ENCODE measurements at places on chromosomes 4 and X.

DNA sequence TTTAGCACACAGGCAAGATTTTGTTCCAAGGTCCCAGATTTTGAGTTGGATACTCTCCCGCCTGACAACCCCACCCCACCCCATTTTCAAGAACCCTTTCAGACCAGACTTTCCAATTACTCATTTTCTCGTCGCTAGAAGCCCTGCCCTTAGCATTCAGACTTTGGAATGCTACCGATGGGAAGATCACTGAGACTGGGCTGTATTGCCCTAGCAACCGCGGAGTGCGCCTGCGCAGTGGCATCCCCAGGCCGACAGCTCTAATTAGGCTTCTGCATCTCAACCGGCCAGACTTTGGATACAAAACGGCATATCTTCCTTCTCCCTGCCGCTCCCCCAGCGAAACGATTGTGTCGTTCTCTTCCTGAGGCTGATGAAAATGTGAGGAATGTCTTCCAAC is 3.4 kb downstream of the MAGEE2 start:
- no peak for DNase-seq

- DNase-seq: peak; percentile 77
Observed at GRCh38 chr4:158020734-158021346, 152.0 kb downstream of the GASK1B start.

GRCh38 chrX:69320116-69320515 is 154.9 kb upstream of the PJA1 start:
- no peak for DNase-seq

DNA sequence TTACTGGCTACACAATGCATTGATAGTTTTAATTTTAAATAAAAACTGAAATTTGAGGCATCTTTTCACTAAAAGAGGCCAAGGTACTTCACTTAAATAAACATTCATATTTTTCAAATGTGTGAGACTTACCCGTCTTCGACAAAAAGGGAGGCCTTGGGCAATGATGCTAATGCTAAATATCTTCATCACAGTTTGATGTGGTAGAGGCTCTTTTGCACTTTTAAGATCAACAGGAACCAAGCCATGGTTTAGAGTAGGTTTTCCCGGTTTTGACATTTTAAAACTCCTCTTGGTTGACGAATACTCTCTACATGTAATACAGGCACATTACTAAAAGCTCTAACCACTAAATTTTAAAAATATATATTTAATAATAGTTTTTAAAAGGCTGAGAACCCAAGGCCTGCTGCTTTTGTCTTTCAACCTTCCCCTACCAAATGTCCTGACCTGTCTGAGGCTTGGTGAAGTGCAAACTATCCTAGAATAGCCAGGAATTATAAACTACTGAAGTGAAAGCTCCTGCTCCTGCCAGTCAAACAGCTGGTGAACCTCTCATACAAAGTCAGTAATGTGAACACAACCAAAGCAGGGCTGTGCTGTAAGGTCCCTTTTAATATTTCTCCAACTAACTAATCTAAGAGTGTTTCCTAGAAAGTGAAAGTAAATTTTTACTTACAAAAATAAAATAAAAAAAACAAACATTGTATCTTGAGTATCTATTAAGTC is 153.7 kb downstream of the FBXW7 start:
- DNase-seq: no peak

GRCh38 chrX:103797691-103798090 is 21.1 kb downstream of the PLP1 start:
- DNase-seq: no peak

- no peak for DNase-seq
Observed at GRCh38 chrX:154696676-154697045, 43.3 kb upstream of the CTAG2 start.

- no peak for DNase-seq
Observed at GRCh38 chr4:7742807-7743280, 196.8 kb downstream of the AFAP1 start.

GRCh38 chrX:135010921-135011320 is 11.4 kb downstream of the RTL8B start:
- no peak for DNase-seq

DNA sequence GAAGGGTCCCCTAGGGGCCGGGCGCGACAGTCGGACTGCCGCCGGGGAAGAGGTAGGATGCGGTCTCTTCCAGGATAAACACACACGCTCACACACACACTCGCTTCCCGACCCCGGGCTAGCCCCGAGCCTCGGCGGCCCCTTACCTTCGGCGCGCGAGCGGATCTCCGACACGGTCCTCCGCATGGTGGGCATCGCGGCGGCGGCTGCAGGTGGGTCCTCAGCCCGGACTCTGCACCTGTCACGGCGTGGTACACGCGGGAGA is 294 bp downstream of the ATP8A1 start:
- no peak for DNase-seq

DNA sequence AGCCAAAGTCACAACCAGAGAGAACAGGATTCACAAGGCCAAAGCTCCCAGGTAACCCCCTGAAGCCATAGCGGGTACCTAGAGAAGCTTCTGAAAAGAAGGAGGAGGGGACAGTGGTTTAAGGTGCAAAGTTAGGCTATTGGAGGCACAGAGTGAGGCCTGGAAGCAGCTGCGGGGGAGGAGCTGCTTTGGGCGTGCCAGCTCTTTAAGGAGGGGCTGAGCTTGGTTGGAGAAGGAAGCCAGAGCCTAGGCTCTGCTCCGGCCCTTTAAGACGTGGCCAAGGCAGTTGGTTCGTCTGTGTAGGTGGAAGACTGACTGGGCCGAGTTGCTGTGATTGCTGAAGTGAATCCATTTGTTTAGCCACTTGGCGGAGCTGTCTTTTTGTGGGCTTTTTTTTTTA is 1.5 kb downstream of the KLF8 start:
- DNase-seq: no peak

DNA sequence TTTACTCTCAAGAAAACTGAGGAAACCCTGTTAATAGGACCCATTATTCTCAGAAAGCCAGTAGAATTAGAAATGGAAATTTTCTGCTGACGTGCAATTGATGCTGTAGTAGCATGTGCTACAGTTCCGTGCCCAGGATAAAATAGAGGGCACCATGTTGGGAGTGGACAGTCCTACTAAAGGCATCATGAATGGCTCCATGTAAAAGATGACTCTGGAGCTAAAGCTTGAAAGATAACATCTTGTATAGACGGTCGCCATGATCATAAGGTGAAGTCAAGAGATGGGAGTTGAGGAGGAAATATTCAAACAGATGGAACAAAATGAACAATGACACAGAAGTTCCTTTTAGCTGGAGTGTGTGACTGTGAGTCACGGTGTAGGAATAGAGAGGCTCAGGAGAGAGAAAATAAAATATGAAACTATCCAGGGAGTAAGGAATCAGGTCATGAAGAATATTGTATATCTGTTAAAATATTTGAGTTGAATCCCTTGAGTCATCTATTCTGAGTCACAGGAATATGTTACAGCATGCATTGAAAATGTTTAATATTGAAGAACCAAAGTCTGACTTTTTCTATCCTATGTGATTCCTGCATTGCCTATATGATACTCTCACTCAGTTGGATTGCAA is 31.8 kb downstream of the ANXA10 start:
- peak; percentile 40 for DNase-seq

GRCh38 chrX:72604705-72605104 is 32.1 kb upstream of the HDAC8 start:
- no peak for DNase-seq

DNA sequence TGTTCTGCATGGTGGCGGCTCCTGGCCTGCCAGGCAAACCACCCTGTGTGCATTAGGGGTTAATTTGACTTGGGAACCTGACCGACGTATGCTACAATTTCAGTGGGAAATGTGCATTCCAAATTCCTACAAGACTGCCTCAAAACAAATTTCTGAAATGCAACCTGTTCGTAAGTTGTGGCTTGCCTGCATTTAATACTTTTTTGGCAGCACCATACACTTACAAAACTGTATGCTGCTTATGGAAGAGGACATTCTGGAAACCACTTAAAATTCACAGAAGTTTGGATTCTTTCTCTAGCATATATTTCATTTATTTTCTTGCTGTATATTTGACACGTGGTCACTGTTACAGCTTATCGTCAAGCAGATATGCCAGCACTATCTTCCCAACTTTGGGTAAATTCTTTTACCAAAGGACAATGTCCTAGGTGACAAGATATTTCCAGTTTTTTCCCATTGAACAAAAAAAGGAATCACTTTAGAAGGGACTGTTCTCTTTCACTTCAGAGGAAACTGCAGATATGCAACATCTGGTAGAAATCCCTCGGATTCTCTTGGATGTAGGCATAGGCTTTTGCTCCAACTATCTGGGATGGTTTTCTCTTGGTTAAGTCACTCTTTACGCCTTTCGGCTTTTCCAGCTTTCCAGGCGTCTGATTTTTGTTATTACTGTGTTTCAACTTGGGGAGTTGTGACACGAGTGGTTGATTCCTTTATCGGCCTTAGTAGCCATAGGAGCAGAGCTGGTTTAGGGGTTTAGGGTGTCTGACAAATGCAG is 9.7 kb upstream of the TENM3 start:
- DNase-seq: no peak

DNA sequence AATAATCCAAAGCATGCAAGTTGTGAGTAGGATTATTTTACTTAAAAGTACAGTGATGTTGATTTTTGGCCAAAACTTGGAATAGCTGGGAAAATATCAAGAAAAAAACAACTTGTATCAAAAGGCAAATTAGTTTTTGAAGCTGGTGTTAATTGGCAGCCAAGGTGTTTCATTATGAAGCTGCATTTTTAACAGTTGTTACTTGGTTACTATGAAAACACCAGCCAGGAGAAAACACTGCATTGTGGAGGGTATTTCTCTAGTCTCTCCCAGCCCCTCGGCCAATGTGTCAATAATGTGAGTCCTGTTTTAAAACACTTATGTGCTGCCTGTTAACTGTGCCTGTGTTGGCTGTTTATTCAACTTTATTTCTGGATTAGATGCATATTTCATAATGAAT is 733.4 kb downstream of the ADGRL3 start:
- no peak for DNase-seq

- no peak for DNase-seq
Observed at GRCh38 chr4:17081179-17081578, 182.7 kb upstream of the LDB2 start.
